ENCODE measurements at places on chromosomes 1 and 21.

DNA sequence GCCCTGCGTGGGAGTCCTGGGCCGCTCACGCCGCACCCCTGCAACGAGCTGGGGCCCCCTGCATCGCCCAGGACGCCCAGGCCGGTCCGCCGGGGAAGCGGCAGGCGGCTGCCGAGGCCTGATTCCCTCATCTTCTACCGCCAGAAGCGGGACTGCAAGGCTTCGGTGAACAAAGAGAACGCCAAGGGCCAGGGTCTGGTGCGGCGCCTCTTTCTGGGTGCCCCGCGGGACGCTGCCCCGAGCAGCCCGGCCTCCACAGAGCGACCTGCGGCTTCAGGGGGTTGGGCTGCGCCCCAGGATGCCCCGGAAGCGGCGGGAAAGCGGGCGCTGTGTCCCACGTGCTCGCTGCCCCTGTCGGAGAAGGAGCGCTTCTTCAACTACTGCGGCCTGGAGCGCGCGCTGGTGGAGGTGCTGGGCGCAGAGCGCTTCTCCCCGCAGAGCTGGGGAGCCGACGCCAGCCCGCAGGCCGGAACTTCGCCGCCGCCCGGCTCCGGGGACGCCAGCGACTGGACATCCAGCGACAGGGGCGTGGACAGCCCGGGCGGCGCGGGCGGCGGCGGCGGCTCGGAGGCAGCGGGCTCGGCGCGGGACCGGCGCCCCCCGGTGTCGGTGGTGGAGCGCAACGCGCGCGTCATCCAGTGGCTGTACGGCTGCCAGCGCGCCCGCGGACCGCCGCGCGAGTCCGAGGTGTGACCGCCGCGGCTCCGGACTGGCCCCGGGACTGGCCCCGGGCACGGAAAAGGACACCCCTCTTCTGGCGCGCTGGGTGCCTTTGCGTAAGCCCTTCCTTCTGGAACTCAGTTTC is 2.7 kb downstream of the FAM110D start:
- peak; percentile 52 for DNase-seq

GRCh38 chr1:18646091-18646785 is 15.6 kb downstream of the PAX7 start:
- DNase-seq, result no peak

DNA sequence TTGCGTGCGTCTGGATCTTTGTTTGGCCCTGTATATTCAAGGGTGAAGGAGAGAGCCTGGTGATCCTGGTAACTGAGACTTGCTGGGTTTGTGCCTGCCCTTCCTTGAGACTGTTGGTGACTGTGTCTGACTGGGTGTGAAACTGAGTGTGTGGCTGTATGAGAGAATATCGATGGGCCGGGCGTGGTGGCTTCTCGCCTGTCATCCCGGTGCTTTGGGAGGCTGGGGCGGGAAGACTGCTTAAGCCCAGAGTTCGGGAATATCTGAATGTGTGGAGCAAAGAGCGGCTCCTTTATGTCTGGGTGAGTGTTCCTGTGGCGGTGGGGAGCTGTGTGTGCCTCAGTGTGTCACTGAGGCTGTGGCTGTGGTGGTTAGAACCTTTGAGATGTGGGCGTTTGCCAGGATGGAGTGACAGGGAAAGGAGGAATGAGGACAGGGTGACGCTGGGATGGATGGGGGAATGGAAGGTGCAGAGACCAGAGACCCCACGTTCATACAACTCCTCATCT is 2.7 kb upstream of the MARCKSL1 start:
- no peak for DNase-seq

DNA sequence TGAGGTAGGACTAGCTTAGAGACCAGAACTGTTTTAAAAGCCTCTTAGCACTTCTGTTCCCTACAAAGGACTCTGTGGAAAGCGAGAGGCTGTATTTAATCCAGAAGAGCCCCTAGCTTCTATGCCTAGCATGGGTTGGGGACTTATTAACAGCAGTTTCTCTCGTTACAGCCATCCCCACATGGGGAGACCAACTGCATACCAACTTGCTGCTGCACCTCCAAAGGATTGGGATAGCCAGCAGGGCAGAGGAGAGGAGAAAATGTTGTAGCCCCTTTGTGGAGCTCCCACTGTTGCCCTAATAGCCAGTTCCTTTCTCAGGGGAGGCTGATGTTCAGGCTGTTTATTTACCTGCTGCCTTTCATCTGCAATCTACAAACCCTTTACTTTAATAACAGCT is 11.0 kb upstream of the CELSR2 start:
- DNase-seq, result no peak

- no peak for DNase-seq
Measured at GRCh38 chr1:233791721-233792120, 112.8 kb upstream of the SLC35F3 start.

GRCh38 chr1:55559161-55559611 is 344.0 kb upstream of the USP24 start:
- no peak for DNase-seq

Data from stimulated activated CD4-positive, alpha-beta T cell treated with anti-CD3 and anti-CD28 coated beads, Interleukin-4, amount 100 ng/mL, for 1 hour (primary cell).